Stimulated activated CD8-positive, alpha-beta memory T cell treated with anti-CD3 and anti-CD28 coated beads, Interleukin-7, amount 100 ng/mL, for 1 hour (primary cell): ENCODE measurements at places on chromosomes 6 and 20.

GRCh38 chr6:157806131-157806855, 16.8 kb upstream of the SNX9 start:
- DNase-seq, result no peak

- no peak for DNase-seq
These were observed 8.2 kb upstream of the ELMO2 start for GRCh38 chr20:46414608-46415007.

- no peak for DNase-seq
These were observed 360.7 kb upstream of the ZFP64 start for GRCh38 chr20:52552181-52552872.

GRCh38 chr6:408599-409102, 17.1 kb downstream of the IRF4 start:
- no peak for DNase-seq

DNA sequence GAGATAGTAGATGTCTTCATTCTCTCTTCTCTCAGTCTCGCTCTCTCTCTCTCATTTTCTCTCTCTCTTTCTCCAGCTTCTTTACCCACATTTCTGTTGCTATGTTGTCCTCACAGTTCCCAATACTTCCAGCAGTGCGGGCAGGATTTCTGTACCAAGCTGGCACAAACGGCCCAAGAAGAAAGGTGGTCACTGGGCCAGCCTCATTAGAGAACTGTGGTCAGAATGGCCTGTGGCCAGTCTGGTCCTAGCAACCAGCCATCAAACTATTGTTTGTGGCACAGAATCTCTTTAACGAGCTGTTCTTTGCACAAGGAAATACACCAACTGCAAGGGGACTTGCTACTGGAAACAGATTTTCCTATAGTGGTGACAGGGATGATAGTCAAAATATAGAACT, 81.3 kb downstream of the SEL1L2 start:
- DNase-seq, result no peak

DNA sequence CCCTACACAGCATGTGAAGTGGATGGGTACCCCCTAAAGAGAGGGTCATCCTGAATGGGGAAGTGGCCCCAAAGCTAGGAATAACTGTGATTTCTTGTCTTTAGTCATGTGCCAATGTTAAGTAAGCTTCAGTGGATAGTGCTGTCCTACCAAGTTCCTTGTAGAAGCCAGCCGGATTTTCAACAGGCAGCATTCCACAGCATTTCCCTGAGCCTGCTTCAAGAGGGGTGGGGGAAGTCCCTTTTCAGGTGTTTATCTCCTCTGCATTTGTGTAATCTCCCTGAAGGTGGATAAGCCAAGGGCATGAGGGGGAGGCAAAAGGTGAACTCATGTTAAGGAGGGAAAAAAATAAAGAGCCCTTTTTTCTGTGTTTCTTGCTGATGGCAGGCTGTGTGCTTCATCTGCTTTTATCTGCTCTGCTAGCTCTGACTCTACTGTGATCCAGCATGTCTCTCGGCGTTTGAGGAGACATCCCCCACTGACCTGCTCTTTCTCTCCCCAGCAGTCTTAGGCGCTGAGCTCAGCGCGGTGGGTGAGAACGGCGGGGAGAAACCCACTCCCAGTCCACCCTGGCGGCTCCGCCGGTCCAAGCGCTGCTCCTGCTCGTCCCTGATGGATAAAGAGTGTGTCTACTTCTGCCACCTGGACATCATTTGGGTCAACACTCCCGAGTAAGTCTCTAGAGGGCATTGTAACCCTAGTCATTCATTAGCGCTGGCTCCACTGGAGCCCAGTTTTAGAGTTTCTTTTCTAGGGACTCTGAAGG, 1.9 kb downstream of the EDN1 start:
- no peak for DNase-seq

DNA sequence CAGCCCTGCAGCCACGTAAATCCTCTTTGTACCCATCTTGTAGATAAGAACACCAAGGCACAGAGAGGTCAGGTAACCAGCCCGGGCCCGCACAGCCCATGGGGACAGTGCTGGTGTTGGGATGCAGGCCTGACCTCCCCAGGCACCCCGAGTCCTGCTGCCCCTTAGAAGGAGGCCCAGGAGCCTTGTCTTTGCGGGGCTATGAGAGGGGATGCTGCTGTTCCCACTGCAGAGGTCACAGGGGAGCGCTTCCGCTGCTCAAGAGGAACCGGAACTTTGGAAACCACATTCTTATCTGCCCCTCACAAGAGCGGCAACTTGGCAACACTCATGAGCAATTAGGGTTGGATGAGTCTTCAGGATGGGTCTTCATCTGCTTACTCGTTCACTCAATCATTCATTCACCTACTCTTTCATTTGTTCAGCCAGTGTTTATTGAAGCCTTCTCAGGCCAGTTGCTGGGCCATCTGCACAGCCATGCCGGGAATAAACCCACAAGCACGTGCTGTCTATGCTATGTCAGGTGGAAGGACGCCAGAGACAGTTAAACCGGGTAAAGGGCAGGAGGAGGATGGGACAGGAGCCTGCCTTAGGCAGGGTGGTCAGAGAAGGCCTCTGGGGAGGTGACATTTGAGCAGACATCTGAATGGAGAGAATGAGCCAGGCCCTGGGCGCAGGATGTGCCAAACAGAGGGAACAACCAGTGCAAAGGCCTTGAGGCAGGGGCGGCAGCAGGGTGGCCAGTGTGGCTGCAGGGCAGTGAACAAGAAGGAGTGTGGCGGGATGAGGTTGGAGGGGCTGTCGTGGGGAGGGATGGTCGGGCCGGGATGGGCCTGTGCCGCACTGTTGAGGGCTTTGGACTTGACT, 60.8 kb downstream of the RBM38 start:
- no peak for DNase-seq

DNA sequence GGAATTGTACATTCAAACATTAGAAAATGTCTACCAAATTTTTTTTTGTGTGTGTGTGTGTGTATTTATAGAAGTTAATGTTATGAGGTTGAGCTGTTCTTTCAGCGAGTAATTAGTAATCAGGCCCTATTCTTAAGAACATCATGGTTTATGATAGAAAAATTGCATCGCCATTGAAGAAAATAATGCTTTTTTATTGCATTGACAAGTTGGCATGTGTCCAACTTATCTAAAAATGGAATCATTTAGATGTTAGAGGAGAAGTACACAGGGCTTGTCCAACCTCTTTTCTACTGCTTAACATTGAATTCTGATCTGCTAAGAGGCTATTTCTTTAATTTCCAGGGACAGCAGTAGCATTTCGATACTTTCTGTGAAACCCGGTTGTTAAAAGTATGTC, 61.6 kb upstream of the ADGRG6 start:
- DNase-seq, result no peak

DNA sequence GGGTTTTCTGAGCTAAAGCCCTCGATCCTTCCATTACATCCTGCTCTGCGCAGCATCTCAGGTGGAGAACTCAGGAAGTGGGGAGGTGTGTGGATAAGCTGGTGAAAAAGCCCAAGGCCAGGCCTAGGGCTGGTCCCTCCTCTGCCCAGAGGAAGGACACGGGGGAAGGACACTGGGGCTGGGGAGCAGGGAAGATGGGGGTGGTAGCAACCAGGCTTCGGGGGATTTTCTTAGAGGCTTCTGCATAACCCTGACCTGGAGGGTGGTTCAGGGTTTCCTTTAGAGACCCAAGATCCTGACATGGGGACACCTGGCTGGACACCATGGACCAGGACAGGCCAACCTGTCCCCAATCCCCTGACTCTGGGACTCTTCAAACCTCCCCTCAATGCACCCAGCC, 37.9 kb downstream of the SUN5 start:
- DNase-seq, result no peak

- DNase-seq, result no peak
These were observed 87.0 kb upstream of the RNF24 start for GRCh38 chr20:4102381-4102780.

GRCh38 chr6:68364271-68364805, 270.7 kb upstream of the ADGRB3 start:
- no peak for DNase-seq

DNA sequence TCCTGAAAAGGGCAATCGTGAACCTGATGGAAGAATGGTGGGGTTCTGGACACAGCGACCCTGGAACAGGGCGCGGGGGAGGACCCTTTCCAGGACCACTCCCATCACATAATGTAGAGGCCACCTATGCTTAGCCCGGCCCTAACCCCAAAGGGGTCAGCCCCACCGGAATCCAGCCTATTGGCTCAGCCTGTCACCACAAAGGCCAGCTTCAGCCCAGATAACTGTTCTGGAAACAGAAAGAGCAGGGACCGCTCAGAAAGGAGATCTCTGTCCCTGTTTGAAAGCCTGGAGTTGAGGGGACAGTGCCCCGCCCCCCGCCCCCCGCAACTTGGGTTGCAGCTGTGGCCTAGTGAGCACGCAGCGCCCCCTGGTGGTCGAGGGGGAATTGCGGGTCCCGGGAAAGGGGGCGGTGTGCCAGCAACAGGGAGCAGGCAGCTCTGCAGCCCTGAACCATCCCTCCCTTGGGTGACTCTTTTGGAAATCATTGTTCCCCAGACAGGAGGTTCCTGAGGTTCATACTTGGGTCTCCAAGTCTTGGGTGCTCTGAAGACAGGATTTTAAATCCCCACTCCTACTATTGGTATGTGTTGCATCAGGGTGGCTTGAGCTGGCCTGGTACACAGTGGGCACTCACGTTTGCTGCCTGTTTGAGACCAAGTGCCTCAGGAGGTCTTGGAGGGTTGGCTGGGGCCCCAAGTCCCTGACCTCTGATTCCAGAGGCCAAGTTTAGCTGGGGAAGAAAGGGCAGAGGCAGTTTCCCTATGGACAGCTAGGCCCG, 1.5 kb downstream of the SIGLEC1 start:
- peak; percentile 61 for DNase-seq

DNA sequence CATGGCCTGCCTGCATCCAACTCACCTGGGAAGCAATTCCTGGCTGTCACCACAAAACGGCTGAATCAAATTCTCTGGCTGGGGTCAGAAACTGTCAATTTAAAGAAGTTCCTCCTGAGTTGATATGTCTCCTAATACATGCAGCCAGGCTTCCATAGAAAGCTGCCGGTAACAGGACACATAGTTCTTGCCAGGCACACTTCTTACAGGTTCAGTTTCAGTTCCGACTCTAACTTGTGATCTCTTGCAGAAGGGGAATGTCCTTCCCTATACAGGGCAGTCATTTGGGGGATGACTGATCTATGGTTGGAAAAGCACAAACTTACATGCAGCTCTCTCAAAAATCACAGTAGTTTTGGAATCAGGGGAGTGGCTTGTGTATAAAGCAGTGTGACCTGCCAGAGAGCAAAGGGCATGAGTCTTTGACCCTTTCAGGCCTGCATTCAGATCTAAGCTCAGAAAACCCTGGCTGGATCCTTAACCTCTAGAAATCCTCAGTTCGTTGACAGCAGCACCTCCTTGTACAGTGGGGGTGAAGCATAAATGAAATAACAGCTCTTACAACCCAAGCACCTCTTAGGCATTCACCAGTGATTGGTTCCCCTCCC, 195.6 kb downstream of the SCP2D1 start:
- DNase-seq, result no peak

GRCh38 chr6:169086020-169086419, 167.6 kb downstream of the THBS2 start:
- DNase-seq, result no peak

DNA sequence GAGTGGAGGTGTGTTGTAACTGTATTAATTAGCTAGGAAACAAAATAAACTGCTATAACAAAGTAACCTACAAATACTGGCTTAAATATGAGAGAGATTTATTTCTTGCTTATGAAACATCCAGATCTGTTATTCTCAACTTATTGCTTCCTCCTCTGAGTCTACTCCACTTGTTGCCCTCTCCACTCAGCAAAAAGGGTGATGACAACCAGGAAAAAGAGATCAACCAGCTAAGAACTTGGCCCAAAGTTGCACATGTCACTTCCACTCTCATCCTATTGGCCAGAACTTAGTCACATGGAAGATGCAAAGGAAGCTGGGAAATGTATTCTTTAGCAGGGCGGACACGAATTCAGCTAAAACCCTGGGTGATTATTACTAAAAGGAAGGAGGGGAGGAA, 5.2 kb upstream of the TP53RK start:
- DNase-seq, result no peak

DNA sequence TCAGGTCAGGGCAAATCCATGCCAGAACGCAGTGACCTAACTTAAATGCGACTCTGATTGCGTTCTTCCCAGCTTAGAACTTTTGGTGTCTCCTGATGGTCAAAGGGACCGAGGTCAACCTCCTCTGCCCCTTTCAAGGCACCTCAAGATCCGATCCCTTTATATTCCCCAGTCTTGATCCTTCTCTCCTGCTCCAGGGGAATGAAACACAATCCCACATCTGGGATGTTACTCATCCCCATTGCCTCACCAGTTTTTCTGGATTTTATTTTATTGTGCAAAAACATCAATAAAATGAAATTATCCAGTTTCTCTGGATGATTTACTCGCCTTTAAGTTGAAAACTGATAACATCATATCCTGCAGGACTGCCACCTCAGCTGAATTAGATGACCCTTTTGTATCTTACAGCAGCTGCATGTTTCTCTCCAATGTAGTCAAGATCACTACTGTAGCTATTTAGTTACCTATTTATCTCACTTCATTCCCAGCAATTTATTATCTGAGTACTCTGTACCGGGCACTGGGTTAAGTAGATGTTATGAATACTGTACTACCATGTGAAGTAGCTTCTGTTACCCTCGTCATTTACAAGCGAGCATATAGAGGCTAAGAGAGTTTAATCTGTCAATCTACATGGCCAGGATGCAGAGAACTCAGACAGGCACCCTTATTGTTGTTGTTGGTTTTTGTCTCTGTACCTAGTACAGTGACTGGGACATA, 44.0 kb downstream of the IRAK1BP1 start:
- DNase-seq, result no peak

DNA sequence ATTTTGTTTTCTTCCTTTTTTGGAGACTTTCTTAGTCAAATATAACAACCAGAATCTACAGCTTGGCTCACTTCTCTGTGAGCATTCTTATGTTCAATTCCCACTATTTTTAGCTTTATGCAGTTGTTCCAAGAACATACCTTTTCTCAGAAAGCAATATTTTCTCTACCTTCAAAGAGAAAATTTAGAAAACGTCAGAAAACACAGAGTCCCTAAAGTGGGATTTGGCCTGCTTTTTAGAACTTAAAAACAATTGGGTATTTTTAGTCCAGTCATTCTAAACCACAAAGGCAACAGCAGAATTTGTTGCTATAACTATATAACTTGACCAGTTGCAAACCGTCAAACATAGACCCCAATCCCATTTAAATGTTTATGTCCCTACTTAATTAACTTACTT, 133.1 kb downstream of the MOXD1 start:
- no peak for DNase-seq

GRCh38 chr6:151524059-151524458, 30.2 kb downstream of the CCDC170 start:
- DNase-seq, result no peak

DNA sequence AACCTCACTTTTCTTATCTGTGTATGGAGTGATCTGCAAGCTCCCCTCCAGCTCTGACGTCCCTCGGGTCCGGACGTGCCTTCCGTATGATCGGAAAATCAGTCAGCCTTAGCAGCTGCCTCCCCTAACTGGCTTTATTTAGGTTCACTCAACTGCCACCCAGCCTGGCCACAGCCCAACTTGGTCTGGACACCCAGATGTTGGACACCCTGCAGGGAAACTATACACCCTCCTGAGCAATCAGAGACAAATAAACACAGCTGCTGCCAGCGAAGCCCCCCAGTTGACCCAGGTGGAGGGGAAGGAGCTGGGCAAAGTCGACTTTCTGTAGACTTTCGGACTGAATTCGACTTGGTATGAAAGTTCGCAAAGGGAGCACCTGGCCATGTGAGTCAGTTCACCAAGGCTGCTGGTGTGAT, 28.9 kb downstream of the TBC1D7 start:
- no peak for DNase-seq

- DNase-seq, result no peak
These were observed 3.3 kb downstream of the NECAB3 start for GRCh38 chr20:33670715-33671499.

GRCh38 chr6:105474234-105474633, 71.4 kb upstream of the PREP start:
- DNase-seq, result no peak

- DNase-seq, result no peak
These were observed 35.3 kb downstream of the HIVEP2 start for GRCh38 chr6:142909686-142910085.
